HFFc6 (cell line): ENCODE measurements at places on chromosomes 5 and 9.

- DNase-seq = no peak
Observed at GRCh38 chr9:121133104-121133816, 58.5 kb downstream of the CNTRL start.

DNA sequence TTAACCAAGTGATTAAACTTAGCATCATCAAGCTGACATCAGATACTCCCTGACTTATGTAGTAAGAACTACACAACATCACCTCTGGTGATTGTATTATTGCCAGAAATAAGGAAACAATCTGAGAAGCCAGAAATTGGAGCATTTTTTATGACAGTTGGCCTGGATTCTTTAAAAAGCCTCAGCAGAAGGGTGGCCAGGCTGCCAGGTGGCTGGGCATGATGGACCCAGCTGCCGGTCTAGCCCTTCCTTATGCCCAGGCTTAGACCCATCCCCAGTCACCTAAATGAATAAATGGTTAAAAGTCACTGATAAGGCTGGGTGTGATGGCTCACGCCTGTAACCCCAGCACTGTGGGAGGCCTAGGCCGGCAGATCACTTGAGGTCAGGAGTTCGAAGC, 12.8 kb downstream of the OR1K1 start:
- no peak for DNase-seq

DNA sequence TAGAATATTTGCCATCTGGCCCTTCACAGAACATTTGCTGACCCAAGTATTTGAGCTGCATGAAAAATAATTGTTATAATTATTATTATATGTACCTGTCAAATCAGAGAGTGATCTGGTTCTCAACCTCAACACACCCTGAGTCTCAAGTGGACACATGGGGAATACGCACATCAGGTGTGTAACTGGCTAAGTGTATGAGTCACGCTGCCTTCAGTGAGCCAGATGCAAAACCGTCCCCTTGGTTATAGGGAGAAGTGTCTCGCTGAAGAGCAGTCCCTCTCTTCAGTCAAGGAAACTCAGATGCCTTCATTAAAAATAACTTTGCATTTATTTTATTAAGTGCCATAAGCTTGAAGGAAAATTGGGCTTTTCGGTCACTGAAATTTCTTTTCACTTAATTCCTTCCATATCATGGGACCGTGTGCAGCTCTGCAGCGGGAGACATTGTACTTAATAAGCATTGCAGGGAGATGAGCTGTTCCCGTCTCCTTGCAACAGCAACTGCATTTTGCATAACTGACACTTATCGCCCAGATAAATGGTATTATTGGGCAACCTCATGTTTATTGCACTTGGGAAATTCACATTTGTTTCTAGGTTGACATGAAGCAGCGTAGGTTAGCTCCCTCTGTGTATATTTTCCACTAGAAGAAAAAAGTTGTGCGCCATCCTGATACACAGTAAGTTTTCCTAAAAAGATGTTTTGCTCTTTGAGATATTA, 512.3 kb upstream of the DAP start:
- no peak for DNase-seq

DNA sequence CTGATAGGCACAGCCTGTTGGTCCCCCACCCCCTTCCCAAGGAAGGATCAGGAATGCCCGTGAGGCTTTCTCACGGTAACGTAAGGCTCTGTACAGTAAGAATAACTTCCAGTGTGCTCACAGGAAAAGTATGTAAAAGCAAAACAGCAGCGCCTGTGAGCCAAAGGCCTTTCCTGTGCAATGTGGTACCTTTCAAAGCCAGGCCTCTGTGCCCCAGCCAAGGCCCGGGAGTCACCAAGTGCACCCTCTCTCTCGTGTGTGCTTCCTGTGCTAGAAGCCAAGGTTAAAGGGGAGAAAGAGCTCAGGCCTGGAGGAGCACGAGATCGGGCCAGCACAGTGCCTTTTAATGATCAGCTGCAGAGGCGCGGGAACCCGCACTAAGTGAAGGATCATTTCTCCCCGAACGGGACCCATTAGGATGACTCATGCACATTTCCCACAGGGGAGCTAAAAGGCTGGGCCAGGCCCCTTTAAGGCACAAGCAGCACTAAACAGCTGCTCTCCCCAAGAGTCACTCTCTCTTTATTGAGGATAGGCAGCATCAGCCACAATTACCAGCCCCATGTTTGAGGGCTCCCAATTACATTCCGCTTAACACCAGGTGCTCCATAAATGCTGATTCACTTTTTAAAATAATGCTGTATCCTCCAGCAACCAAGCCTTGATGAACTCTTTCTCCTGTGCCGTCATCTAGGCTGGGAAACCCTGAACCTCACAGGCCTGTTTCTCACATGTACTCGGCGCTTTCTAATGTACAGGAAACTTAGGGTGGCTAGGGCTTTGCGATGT, 42.8 kb downstream of the SHB start:
- DNase-seq = peak; percentile 93

- no peak for DNase-seq
Observed at GRCh38 chr5:104635227-104635626, 1072.6 kb upstream of the NUDT12 start.

DNA sequence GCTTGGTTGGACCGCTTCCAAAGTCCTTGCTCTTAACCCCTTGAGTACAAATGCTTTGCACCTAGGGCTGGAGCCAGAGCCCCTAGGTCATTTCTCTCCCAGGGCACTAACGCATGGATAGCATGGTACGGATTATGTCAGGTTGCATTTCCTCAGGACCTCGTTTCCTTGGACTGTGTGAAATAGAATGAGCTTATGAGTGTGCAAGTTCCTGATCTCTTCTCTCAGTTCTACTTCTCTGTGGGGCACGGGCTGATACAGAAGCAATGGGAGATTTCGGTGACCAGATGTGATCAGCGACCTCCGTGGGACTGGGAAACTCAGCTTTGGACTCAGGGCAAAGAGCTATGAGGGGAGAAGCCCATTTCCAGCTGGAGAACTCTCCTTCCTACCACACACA, 14.2 kb downstream of the SPARC start:
- DNase-seq = no peak

- DNase-seq = no peak
Observed at GRCh38 chr9:68548241-68548640, 7.6 kb upstream of the TMEM252 start.

DNA sequence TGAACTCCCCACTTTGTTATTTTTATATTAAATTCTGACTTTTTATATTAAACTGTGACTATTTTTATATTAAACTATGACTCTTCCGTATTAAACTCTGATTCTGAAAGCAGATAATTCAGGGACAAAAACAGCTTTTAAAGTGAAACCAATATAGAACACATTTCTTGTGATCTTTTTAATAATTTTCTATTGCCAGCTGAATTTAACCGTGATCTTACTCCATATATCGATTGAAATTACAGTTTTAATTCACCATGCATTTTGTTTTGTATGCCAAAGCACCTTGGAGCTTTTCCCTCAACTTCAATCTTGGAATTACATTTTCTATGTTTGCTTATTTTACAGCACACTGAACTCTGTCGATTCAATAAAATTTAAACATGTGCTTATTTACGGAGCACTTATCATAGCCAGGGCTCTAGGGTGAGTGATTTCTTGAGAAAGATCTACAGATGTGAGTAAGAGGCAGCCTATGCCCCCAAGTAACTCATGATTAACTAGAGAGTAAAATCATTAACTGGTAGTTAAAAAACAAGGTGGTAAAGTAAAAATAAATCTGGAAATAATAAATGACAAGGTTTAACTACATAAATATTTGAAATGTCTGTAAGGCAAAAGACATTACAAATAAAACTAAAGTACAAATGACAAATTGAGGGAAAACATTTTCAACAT, 72.9 kb upstream of the ALDH1B1 start:
- DNase-seq = no peak

- DNase-seq = no peak
Observed at GRCh38 chr5:11527652-11528349, 376.4 kb downstream of the CTNND2 start.

DNA sequence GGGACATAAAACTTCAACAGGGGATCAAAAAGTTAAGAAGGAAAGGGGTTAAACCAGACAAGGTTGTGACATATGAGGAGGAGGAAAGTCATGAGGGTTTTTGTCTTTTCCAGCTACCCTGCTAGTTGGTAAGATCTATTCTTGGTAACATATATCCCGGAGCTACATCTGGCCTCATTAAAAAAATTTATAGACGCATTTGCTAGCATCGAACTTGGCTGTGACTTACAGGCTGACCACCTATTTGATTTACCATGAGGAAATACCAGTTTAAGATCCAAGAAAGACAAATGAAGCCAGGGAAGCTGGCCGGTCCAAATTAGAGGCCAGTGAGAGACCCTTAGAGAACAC, 87.6 kb upstream of the NIPAL4 start:
- peak; percentile 30 for DNase-seq
